Neural crest cell (in vitro differentiated cells): ENCODE measurements at places on chromosomes 2 and 18.

- DNase-seq, result no peak
Measured at GRCh38 chr2:127818794-127819425, 7.9 kb upstream of the WDR33 start.

- DNase-seq, result no peak
Measured at GRCh38 chr2:173986805-173987204, 21.6 kb upstream of the SP3 start.

DNA sequence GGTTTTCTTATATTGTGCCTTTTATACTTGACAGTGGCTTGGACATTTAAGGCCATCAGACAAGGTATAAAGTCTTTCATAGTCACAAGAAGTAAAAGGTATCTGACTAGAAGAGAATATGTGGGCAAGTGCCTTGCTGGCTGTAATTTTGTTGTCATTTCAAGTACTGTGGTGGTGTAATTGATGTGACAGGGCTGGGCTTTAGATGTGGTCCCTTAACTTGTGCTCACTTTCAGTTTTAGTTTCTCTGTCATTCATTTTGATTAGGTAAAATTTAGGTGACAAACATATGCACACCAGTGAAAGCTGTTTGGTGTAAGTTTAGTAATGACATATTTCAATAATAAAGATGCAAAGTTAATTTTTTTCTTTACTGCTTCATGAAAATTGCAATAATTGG is 31.2 kb upstream of the TBR1 start:
- DNase-seq, result no peak

DNA sequence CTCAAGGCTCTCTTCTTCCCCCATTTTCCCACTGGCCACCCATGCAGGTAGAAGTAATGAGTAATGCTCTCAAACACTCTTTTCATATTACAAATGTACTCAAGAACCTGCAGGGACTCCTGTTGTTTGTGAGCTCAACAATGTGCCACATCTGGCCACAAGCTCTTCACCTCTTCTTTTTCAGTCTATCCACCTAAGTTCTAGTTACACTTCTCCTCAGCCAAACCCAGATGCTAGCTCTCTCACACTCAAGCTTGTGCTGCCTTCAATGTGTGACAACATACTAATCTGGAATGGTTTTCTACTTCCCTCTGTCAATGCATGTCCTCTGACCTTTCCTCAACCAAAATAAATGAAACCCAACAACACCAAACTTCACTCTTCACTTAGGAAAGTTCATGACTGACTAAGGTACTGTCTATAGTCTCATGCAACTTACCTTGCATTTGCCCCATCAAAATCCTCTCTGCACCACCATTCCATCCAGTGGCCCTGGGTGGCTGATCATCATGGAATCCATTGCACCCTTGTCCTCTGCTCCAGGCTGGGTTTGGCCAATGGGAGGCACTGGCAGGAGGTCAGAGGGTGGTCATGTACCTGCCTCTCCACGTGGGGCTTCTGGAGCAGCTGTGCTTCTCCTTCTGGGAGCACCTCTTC is 5.3 kb upstream of the IL18R1 start:
- DNase-seq, result no peak

DNA sequence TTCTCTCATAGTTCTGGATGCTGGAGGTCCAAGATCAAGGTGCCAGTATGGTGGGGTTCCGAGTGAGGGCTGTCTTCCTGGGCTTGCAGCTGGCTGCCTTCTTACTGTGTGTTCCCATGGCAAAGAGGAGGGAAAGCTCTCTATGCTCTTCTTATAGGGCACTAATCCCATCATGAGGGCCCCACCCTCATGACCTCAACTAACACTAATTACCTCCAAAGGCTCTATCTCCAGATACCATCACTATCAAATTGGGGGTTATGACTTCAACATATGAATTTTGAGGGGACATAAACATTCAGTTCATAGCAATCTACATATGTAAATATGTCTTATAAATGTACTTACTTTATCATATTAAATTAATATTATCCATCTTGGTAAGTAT is 274.5 kb upstream of the SESTD1 start:
- DNase-seq, result no peak

- DNase-seq, result no peak
Measured at GRCh38 chr2:120490091-120490798, 144.3 kb downstream of the INHBB start.

DNA sequence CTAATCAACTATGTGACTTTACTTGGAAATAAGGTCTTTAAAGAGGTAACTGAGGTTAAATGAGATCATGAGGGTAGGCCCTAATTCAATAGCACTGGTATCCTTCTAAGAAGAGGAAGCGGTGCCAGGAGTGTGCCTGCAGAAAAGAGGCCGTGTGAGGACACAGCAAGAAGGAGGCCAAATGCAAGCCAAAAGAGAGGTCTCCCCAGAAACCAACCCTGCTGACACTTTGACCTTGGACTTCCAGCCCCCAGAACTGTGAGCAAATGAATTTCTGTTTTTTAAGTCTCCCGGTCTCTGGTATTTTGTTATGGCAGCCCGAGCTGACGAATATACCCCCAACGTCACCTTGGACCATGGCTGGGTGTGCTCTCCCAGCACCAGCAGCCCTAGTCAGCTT is 257.5 kb upstream of the NCKAP5 start:
- no peak for DNase-seq

GRCh38 chr2:33208400-33208799 is 261.6 kb downstream of the LTBP1 start:
- no peak for DNase-seq

DNA sequence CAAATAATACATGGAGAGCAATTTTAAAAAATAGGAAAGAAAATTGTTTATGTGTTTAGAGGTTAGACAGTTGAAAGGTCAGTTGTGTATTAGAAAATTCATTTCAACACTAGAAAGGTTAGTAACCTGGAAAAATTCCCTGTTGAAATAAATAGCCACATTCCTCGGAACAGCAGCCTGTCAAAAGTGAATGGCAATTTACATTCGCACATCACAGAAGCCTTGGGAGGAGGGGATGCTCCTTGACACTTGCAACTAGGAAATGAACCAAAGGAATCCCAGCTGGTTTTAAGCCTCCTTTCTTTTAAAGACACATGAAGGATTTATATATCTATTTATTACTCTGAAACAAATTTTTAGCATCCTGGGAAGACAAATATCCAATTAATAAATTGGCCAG is 653.5 kb upstream of the LRRTM4 start:
- DNase-seq, result no peak

- no peak for DNase-seq
Measured at GRCh38 chr18:41939326-41939725, 15.7 kb upstream of the PIK3C3 start.

DNA sequence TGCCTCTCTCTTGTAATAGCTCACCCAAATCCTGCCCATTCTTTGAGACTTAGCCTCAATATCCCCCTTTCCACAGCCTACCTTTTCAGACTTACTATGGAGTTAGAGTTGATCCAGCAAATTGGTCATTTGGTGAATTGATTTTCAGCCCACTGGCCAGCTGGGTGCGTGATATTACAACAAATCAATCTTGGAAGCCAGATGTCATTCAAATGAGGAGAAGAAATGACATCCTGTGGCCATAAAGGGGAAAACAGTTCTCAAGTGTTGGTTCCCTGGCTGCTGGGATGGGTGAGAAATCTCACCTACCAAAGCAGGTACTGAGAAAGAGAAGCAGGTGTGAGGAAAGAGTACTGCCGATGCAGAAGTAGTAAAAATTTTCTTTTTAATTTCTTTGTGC is 36.7 kb upstream of the FOXI3 start:
- DNase-seq, result no peak

- DNase-seq, result peak; percentile 23
Measured at GRCh38 chr2:231364961-231365810, 30.3 kb upstream of the B3GNT7 start.

DNA sequence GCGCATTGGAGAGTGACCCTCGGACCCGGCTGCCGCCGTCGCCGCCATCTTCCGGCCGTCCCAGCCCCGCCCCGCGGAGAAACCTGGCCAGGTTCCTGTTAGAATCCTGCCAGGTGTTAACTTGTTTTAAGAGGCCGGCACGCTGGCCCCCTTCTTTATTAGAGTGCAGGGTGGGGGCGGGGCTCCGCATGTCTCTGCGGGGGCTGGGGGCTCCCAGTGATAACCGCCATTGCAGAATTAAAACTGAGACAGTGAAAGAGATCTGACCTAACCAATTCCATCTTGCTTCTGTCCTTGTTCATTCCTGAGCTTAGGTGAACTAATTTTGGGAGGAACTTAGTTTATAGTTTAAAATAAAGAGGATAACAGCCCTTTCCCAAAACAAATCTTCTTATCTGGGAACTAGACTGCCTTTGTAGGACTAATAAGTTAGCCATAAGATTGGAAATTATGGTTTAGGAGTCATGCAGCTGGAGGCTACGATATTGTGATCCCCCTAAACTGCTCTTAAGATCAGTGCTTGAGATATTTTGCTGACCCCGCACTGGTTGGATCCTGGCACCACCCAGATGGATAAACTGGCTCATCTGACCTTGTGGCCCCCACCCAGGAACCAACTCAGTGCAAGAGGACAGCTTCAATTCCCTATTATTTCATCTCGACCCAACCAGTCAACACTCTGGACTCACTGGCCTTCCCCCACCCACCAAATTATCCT is 543 bp upstream of the STARD7 start:
- DNase-seq, result no peak

GRCh38 chr18:34380326-34380725 is 155.6 kb upstream of the NOL4 start:
- no peak for DNase-seq

- peak; percentile 30 for DNase-seq
Measured at GRCh38 chr2:132589111-132589830, 80.7 kb downstream of the LYPD1 start.
